Stimulated activated CD4-positive, alpha-beta T cell treated with anti-CD3 and anti-CD28 coated beads, Interleukin-15, amount 100 ng/mL, for 48 hours (primary cell): ENCODE measurements at places on chromosomes 12 and 14.

DNA sequence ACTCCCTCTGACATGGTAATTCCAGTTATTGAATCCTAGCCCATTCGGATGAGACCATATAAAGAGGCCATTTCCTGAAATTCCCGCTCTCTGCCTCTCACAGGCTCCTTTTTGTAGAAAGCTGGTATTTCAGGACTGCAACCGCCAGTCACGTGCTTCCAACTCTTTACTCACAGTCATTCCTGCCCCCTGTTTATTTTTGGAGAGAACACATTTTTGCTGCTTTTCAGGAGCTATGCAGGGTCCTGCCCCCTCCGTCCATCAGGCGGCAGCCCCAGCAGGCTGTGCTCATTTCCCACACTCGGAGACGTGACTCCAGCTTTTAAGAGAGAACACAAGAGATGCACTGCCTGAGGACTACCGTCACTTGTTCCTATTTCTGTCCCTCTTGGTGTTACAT is 26.8 kb downstream of the IFT43 start:
- no peak for DNase-seq

DNA sequence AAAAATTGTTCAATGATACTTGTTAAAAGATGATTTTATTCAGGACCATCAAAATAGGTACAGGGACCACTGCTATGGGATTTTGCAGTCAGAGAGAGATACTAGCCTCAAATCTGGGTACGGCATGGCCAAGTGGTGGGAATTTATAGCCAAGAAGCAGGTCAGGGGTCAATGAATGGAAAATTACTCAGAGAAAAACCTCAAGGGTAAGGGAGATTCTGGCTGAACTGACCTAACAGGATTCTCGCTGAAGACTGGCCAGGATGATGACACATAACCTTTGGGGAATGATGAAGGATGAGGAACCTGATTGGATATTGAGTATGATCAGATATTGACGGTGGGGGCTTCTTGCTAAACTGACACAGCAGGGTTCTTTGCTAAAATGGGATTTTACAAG is 32.7 kb downstream of the DEPDC4 start:
- no peak for DNase-seq

GRCh38 chr14:38311655-38312054 is 55.8 kb upstream of the CLEC14A start:
- DNase-seq, result no peak

DNA sequence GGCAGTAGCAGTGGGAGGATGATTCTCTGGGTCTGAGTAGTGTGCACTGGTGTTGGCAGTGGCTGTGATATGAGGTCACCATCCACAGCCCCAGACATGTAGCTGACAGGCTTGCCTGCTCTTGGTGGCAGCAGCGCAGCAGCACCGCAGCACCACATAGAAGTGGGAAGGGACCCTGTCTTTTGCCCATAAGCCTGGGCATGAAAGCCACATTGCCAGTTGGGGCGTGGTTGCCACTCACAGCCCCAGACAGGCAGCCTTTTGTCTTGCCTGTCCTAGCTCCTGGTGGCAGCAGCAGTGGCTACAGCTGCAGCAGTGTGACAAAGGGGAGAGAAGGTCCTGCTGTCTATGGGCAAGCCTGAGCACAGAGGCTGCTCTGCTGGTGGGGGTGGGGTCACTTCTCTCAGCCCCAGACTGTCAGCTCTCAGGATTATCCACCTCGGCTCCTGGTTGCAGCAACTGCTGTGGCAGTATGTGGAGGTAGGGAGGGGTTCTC is 71.5 kb downstream of the BRMS1L start:
- DNase-seq, result no peak
